AG08395 (cell line): ENCODE measurements at places on chromosomes 12 and 14.

- peak; percentile 6 for DNase-seq
Measured at GRCh38 chr12:21413369-21414277, 23.8 kb upstream of the PYROXD1 start.

DNA sequence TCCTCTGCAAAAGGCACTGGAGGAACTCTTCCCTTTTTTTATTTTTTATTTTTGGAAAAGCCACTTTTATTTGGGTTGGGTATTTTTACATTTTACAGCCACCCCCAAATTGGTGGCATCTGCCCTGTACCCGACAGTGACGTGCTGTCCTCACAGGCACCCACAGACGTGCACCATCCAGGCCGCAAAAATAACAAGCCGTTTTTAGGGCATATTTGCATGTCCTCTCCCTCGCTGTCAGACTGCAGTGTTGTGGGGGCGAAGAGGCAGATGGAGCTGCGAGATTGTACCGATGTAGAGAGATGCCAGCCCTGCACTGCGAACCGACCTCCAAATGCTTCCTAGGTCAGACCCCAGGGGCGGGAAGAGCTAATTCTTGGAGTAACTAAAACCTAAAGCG lies 12.2 kb downstream of the JDP2 start:
- DNase-seq: no peak

DNA sequence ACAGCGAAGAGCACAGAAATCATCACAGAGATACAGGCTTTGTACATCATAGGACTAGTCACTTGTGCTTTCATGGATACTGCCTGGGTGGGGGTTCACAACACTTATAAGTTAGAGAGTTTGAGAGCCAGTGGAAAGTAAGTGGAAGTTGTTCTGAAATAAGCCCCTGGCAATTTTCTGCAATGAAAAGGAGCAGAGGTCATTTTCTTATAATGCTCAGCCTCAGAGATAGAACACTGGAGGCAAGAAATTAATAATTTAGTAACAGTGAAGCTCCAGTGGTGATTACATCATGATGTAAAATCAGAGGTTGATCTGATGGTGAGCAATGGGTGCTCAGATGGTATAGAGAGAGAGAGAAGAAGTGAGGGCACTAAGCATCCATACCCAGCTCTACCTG lies 5.8 kb downstream of the KRT6A start:
- no peak for DNase-seq

GRCh38 chr12:91685917-91686316 lies 459.7 kb downstream of the BTG1 start:
- no peak for DNase-seq

GRCh38 chr12:49972641-49973360 lies at the start of gene AQP6:
Gene AQP6 (plus strand): TSS chr12:49972947. CDS start chr12:49973174, 227 bp downstream.
- DNase-seq: no peak

DNA sequence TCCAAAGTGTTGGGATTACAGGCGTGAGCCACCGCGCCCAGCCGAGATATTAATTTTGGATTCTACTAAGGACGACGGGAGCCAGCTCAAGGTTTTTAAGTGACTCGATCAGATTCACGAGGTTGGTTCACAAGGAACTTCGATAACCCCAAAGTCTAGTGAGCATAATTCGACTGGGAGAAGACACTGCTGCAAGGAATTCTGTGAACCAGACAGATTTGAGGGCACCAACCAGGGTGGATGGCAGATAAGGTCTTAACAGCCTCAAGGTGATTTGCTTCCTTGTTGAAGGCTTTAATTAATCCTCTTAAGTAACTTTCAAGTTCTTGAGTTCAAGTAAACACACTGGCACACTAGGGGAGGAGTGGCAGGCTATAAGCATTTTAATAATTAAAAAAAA lies 1.1 kb upstream of the KLHDC2 start:
- DNase-seq: no peak

DNA sequence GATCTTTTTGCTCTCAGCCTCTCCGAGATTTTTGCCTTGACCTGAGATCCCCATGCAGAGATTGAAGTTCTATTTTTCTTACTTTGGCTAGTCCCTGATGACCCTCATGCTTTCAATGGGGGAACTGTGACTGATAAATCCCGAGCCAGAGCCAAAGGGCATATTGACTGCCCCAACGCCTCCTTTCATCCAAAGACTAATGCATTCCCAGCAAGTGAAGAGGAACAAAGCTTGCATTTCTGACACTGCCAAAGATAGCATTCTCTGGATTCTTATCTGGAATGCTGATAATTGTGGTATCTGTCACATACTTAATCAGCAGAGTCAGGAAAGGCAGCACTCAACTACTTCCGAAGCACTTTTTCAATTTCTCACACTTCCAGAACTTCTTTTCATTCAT lies 152.3 kb upstream of the EGLN3 start:
- no peak for DNase-seq

- no peak for DNase-seq
Measured at GRCh38 chr14:91376547-91377477, 40.8 kb downstream of the CCDC88C start.
